Mucosa of gallbladder (tissue), 1 donor: ENCODE measurements at places on chromosomes 6 and 20.

DNA sequence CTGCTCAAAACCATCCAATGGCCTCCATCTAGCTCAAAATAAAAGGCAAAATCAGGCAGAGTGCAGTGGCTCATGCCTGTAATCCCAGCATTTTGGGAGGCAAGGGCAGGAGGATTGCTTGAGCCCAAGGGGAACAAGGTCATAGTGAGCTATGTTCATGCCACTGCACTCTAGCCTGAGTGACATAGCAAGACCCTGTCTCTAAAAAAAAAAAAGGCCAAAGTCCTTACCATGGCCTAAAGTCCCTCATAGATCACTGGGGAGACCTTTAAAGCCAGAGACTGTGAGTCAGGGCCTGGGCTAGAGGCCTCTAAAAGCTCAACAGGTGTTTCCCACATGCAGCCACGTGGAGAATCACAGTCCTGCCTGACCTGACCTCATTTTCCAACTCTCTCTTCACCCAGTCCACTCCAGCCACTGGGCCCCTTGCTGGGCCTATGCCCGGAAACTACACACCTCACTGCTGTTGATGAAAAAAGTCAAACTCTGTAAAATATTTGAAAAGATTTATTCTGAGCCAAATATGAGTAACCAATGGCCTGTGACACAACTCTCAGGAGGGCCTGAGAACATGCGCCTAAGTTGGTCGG lies 28.2 kb upstream of the TAB2 start:
- DNase-seq, result no peak

DNA sequence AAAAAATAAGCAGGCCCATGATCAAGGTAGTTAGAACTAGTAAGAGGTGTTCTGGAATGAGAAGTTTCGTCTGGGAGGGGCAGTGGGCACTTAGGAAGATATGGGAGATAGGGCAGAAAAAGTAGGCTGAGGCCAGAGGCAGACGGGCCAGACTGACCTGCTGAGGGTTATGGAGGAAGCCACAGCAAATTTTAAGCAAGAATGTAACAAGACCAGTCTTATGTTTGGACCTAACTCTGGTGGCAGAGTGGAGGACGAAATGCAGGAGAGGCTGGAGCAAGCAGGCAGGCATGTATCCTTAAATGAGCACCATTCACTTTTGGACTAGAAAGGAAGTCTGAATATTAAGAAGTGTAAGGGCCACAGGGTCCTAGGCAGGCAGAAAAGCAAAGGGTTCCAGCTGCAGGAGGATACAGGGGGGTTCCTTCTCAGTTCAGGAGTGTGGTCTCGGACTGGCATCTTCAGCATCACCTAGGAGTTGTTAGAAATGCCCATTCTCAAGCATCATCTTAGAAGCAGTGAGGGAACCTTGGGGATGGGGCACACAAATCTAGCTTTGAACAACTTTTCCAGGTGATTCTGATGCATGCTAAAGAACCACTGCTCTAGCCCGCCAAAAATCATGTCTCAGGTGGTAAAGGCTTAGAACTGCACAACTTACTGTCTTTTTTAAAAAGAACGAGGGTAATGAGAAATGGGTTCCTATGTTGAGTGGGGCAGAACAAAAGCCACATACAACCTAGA lies 1.7 kb upstream of the DSTN start:
- no peak for DNase-seq

- no peak for DNase-seq
These were observed 103.8 kb downstream of the BACH2 start for GRCh38 chr6:90192857-90193256.

- DNase-seq, result no peak
These were observed 198.7 kb downstream of the RIMS1 start for GRCh38 chr6:72084992-72085569.

DNA sequence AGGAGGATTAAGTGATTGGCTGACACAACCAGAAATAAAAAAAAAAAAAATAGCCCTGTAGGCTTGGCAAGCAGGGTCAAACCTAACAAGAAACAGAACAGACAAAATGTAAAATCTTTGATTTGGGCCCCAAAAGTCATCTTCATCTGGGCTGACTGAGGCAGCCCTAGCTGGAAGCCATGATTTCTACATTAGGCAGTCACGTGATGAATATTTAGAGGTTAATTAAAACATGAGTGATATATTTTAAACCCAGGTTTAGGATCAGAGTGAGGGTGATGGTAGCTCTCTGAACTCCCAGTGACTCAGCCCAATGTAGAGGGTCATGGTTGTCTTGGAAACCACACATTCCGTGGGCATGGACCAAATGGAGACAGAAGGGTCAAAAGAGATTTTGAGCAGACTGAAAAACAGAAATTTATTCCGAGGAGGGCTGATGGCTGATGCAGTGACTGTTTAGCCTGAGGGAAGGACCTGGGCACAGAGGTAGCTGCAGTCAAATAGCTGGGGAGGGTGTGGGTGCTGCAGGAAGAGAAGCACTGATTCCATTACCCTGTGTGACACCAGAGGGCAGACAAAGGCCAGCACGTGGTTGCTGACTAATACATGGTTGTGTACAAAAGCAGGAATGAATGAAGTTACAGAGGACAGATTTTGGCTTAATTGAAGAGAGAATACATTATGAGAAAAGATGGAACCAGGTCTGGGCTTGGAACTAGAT lies 573.1 kb upstream of the CHD6 start:
- DNase-seq, result peak; percentile 26

GRCh38 chr6:39085129-39085797 lies 29.7 kb downstream of the SAYSD1 start:
- no peak for DNase-seq

GRCh38 chr20:57514273-57514751 lies 10.6 kb downstream of the CTCFL start:
- DNase-seq, result peak; percentile 74

- DNase-seq, result no peak
These were observed 348.8 kb upstream of the SPTLC3 start for GRCh38 chr20:12659942-12660341.

DNA sequence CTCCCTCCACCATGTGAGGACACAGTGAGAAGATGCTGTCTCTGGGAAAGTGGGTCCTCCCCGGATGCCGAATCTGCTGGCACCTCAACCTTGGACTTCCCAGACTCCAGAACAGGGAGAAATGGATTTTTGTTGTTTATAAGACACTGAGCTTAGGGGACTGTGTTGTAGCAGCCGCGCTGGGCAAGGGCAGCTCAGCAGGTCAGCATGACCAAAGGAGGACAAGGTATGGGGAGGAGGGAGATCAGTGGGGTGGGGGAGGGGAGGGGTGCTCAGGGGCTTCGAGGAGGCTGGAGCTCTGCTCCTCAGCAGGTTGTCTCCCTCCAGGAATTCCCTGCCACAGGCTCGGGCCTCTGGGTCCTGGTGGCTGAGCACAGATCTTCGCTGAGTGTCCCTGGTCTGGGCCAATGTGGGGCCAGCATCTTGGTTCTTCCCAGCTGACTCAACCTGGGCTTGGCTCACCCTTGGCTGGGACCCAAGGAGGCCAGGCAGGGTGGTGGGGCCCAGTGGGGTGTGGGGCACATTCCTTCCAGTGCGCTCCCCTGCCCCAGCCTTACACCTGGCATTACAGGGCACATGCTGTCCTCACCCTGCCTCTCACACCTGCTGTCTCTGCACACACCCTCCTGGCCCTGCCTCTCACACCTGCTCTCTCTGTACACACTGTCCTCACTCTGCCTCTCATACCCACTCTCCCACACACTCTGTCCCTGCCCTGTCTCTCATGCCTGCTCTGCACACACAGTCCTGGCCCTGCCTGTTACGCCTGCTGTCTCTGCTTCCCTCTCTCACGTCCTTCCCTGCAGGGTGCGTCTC lies 107.3 kb downstream of the SYCP2 start:
- peak; percentile 89 for DNase-seq

DNA sequence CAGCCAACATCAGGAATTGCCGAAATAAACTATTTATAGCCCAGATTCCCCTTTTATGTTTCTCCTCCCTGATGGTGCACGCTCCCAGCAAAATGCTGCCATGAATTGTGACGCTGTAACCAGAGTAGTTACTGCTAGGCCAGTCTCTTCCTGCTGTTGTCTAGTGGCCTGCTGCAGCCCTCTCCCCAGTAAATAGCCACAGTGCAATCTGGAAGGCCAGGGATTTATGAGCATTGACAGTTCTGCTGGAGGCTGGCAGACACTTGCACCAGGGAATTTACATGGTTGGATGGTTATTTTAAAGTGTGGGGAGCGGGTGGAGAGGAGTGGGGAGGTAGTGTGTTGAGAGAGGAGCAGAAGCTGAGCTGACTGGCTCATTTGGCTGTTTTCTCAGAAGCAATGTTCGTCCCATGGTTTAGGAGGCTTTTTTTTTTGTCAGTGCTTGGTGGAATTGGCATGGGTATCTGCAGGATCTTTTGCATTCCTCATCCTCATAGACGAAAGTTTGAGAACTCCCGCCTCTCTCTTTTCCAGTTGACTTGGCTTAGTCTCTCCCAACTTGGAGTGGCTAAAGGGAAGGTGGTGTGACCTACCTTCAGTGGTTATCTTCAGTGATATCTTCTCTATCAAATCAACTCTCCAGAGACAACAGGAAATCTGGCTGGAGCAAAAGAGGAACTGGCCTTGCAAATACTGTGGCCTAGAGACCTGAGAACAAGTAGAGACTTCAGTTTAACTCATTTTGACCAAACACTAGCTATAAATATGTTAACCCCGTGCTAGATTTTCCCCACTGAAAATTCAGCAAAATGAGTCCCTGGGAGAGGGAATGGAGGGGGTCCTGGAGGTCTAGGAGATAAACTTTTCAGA lies 99.3 kb upstream of the VSTM2L start:
- DNase-seq, result no peak

DNA sequence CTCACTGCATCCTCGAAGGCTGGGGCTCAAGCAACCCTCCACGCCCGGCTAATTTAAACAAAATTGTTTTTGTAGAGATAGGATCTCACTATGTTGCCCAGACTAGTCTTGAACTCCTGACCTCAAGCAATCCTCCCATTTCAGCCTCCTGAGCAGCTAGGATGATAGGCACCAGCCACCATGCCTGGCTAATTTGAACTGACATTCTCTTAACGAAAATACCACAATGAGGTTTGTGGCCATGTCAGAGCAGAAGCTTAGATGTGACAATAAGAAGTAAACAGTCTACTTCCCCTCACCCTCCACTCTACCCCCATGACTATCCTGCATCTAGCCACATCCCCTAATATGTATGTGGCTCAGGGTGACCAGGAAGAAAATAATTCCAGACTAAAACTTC lies 74.8 kb upstream of the PLCB4 start:
- DNase-seq, result no peak

DNA sequence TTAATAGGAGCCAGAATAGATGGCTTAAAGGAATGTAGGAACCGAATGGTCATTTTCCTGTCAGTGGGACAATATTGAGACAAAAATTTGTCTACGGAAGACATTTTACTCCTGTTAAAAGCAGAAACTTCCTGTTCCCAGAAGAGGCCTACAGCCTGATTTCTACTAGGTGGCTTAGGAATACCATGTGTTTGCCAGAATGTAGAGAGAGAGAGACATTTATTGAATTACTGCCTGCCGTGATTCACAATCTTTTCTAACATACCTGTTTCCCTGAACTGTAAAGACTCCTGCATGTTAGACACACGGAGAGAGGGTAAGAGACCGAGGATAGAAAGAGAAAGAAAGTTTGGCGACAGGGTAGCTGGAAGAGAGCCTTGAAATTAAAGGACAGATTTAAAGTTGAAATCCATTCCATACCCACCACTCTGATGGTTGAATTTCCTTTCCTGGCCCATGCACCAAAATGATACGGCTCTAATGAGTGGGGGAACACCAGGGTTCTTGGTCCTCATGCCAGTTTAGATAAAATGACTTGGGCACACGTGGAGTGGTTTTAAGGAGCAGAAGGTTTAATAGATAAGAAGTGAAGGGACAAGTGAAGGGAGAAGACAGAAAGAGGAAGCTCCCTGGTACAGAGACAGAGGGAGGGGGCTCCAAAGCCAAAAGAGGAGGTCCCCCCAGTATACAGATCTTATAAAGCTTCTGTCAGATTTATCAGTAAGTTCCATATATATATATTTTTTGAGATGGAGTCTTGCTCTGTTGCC lies 22.5 kb downstream of the NCOA3 start:
- no peak for DNase-seq

DNA sequence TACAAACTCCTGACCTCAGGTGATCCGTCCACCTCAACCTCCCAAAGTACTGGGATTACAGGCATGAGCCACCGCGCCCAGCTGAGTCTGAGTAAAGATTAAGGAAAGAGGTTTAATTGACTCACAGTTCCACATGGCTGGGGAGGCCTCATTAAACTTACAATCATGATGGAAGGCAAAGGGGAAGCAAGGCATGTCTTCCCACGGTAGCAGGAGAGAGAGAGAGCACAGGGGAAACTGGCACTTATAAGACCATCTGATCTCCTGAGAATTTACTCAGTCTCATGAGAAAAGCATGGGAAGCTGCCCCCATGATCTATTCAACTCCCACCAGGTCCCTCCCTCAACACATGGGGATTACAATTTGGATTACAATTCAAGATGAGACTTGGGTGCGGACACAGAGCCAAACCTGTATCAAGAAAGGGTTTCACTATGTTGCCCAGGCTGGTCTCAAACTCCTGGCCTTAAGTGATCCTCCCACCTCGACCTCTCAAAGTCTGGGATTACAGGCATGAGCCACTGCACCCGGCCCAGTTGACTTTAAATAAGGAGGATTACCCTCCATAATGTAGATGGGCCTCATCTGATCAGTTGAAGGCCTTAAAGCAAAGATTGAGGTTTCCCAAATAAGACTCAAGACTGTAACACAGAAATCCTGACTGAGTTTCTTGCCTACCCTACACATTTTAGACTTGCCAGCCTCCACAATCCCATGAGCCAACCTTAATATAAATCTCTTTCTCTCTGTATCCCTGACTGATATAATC lies 13.1 kb upstream of the PEX7 start:
- DNase-seq, result no peak

DNA sequence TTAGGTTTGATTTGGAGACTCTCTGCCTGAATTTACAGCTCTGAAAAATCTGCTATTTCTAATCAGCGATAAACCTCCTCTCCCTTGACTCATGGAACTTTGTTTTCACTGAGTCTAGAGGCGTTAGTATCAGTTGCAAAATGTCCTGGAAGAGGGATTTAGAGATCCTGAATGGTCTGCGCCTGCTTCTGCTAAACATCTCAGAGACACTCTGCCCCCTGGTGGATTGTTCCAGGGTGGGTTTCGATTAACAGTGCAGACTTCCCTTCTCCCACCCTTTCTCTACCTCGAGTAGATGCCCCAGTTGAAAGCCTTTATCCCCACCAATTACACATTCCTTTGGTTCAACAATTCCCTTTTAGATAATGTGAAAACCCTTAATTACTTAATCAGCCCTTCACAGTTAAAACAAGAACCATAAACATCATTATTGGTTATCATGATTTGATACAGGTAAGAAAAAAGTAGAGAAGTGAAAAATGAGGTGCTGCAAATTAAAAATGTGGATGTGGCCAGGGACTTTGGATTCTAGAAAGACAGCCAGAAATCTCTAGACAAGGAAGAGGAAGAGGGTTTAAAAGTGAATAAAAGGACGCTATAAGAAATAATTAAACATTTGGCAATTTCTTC lies 5.5 kb downstream of the HTR1B start:
- DNase-seq, result peak; percentile 52

GRCh38 chr6:498795-499231 lies 107.3 kb downstream of the IRF4 start:
- no peak for DNase-seq

DNA sequence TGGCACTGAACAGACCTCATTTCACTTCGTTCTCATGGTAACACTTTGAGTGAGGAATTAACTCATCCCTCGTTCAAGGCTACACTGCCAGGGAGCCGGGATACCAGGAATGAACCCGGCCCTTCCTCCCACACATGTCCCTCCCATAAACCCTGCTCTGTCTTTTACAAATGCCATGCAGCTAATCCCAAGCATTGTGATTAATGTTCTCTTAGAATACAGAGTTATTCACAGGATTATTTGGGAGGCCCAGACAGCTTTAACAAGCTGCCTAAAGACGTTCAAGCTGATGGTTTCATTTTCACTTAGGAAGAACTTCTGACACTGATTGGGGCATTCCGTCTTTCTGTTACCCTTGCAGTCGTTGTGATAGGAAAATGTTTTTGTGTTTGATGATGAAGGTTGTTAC lies 42.5 kb upstream of the CD83 start:
- DNase-seq, result no peak
